ENCODE measurements at places on chromosomes 2 and 18.

- DNase-seq = no peak
Observed at GRCh38 chr2:27494284-27494943, 586 bp downstream of the FNDC4 start.

- DNase-seq = no peak
Observed at GRCh38 chr18:12543697-12544096, 114.2 kb downstream of the SPIRE1 start.

GRCh38 chr18:36187193-36187825, at the start of gene MOCOS:
MOCOS (plus strand) TSS chr18:36187497; CDS start chr18:36187540, 43 bp downstream.
- DNase-seq = peak; percentile 90

DNA sequence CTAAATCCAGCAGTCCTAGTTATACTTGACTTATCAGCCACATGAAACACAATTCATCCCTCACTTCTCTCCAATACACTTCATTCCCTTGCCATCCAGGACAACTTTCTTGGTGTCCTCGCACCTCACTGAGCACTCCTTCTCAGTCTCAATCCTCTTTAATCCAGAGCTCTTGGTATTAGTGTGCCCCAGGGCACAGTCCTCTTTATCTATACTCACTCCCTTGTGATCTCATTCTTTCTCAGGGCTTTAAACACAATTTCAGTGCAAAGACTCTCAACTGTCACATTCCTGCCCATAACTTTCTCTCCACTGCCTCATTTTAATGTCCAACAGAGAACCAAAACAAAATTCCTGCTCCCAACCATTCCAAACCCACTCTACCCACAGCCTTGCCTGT, 60.8 kb upstream of the SPOPL start:
- no peak for DNase-seq

DNA sequence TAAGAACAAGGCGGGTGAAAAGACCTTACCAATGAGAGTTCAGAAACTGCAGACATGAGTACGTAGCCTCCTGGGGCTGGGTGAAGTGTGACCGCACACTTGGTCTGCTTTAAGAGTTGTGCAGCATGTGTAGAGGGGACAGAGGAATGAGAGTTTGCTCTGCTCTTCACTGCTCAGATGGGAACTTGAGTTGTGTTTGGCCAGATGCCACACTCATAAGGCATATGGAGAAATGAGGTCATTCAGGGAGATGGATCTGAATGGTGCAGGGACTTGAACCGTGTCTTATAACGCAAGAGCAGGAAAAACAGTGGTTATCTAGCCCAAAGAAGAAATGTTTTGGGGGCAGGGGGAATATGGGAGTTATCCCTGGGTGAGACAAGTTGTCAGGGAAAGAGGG, 273.8 kb upstream of the LYPD1 start:
- no peak for DNase-seq

DNA sequence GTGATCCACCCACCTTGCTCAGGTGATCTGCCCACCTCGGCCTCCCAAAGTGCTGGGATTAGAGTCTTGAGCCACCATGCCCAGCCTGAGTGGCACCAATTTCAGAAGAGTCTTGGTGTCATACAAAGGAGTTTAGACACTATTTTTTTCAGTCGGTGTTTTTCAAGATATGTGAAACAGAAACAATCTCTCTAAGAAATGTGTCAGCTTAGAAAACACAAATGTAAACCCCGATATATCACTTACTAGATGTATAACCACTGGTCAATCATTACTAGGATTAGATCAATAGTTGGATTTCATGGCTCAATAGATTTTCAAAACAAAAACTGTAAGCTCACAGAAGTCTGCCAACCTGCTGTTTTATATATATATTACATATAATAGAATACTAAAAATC, 67.2 kb upstream of the FRZB start:
- DNase-seq = no peak

- no peak for DNase-seq
Observed at GRCh38 chr2:100818606-100819369, 1.2 kb upstream of the NPAS2 start.

DNA sequence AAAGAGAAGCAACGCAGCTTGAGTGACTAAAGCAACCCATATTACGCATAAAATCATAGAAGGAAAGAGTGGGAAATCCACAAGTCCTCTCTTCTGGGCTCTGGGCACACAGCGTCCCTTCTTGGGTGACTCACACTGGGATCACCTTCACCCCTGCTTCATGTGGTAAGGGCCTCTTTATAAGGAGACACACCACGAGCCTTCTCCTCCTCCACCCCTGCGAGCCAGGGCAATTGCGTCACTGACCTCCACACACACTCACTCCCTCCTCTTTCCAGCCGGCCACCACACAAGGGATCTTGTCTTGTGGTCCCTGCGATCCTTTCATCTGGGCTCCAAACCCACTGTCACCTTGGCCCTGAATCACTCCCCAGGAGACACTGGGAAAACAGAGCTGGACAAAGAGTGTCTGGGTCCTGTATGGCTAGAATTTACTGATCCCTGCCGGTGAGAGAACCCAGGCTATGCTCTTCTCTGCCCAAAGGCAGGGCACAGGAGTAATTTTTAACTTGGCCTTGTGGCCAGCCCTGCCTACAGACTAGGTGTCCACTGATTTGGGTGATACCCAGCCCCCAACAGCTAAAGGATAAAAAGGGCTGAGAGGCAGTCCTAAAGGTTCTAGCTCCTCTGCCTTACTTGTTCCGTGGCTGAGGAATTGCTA, 35.3 kb downstream of the NHEJ1 start:
- peak; percentile 73 for DNase-seq

- DNase-seq = no peak
Observed at GRCh38 chr2:71706836-71707235, 253.5 kb downstream of the DYSF start.

GRCh38 chr2:226466589-226466988, 333.0 kb downstream of the IRS1 start:
- no peak for DNase-seq

DNA sequence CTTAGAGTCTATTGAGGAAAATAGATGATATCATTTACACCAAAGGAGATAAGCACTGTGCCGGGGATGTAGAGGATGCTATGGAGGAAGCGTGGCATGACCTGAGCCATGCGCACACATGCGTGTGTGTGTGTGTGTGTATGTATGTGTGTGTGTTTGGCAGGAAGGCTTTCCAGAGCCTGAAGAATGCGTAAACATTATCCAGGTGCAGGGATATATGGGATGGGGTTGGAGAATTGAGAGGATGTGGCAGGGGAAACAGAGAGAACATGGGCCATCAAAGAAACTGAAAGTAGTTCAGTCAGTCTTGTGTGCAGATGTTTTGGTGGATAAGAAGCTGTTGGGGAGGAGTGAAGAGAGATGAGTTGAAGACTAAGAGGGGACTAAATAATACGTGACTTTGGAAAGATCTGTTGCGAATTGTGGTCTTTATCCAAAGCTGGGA, 9.3 kb upstream of the STAT1 start:
- DNase-seq = no peak

GRCh38 chr2:238445409-238446190, 18.9 kb downstream of the ASB1 start:
- DNase-seq = no peak

- peak; percentile 71 for DNase-seq
Observed at GRCh38 chr2:197198890-197199289, 111.7 kb downstream of the ANKRD44 start.

DNA sequence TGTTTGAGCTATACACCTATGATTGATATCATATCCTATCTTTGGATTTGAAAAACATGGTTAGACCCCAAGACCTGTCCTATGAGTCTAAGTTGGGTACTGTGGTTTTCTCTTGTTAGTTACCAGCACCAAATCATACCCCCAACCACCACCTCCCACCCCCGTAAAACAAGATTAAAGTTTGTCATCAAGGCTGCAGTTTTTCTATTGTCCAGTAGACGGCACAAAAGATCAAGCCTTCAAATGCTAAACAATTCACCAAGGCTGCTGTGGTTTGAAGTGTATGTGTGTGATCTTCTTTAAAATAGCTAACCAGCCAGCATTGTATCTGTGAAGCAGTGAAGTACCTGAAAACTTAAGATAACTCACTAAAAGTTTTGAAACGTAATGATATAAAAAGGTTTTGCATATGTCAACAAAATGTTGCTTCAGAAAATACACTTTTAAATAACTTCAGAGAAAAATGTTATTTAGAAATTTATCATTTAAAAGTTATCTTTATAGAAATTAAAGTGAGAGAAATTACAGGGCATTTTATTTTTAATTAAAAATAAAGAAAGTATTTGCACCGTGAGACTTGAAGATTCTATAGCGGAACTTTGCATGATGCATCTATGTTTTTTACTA, 5.8 kb upstream of the MEIS1 start:
- no peak for DNase-seq

- DNase-seq = no peak
Observed at GRCh38 chr2:16487686-16488085, 177.9 kb downstream of the CYRIA start.

- DNase-seq = no peak
Observed at GRCh38 chr2:99389946-99390345, 52.8 kb downstream of the EIF5B start.

- no peak for DNase-seq
Observed at GRCh38 chr2:130824492-130825061, 12.1 kb upstream of the ARHGEF4 start.

DNA sequence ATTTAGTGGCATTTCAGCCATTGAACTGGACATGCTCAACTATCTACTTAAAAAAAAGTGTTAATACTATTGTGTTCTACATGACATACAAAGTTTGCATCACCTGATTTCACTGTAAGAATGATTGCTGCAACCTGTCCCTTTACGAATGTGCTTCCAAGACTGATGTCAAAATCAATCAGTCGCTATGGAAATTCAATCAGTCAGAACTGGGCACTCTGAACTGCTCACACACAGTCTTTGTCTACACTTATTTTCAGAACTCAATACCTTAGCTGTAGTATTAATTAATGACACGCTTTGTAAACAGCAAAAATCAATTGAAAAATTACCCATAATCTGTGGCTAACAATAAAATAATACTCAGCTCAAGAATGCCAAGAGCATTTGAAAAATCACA, 70.3 kb upstream of the KLHL29 start:
- no peak for DNase-seq

GRCh38 chr2:154697418-154698252, 860 bp upstream of the KCNJ3 start:
- peak; percentile 58 for DNase-seq

DNA sequence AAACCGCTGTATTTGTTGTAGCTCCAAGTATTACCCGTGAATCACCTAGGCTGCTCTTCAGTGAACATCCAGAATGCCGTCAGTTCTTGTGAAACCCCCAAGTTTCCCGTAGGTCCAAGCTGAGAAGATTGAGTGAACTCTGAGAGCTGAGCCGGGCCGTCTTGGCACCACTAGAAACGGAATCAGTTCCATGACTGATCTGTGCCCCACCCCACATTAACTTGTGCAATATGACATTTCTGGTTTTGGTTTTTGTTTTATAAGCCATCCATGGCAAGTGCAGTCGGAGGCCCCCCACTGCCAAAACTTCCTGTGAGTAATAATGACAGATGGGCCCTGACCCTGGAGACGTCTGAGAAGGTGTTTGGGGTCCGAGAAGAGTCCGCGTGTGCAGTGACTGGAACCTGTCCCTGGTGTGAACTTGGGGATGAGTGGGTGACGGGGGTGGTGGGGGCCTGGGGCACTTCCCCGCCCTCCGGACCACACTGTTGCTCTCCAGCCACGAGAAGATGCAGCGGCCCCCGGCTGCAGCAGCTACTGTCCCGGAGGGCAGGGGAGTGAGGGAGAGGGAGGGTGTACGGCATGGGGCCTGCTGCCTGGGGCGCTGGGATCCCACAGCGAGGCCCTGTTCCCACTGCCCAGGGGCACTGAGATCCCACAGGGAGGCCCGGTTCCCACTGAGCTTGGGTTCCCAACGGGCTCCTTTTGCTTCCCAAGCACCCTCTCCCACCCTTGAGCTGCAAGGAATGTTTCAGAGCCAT, 26.5 kb downstream of the NFATC1 start:
- DNase-seq = no peak

- no peak for DNase-seq
Observed at GRCh38 chr2:198371921-198372543, 567.6 kb downstream of the PLCL1 start.

DNA sequence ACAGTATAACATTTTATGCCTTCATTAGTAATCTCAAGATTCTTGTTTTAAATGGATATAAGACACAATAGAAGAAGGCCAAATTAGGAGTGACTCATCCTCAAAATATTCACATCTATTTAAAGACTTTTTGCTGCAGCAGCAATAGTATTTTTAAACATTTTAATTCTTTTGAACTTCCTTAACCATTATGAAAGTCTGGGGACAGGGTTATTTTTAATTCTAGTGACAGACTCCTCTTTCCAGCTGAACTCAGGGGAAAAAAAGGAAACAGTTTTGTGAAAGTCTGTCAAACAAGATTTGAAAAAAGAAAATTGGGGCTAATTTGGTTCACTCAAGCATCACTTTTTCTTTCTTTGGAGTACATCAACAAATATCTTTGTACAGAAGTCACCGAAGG, 541.8 kb downstream of the NUP35 start:
- no peak for DNase-seq

DNA sequence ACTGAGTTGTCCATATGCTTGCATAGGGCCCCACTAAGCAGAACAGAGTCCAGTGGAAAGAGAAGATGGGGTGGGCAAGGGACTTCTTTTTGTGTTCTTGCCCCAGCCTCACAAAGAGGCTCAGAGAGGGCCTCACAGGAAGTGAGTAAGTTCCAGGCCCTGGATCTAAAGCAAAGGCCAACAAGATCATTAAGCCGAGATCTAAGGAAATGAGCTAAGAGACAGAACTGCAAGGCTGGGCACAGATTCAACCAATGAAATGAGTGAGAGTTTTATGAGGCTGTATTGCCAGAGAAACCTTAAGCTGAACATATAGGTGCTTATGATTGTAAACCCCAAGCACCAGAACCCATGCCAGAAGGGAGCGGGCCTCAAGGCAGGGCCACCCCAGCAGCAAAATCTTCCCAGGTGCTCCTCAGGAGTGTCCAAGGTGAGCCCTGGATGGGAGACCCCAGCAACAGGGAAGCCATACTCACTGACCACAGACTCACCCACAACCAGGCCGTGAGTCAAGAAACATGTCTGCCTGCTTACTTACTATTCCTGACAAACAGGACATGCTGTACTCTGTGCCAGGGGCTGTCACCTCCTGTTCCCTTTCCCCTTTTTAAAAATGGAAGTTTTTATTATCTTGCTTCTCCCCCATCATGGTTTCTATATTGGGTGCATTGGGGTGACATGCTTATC, 40.2 kb downstream of the SLC14A1 start:
- DNase-seq = no peak

DNA sequence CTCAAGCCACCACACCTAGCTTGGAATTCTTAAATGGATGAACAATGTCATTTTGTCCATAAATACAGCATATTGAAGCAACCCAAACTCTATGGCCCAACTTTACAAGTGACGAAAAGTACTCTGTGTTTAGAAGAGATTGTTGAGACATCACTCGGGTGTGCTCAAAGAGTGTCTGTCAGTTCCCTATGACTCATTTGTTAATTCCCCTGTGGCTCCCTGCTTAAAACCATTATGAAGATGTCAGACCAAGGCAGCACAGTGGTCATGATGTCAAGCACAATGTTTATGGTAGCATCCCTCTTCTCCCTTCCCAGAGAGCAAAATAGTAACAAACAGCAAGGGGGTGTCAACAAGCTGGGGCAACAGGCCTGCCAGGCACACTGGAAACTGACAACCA, 3.0 kb downstream of the LYG1 start:
- no peak for DNase-seq

- DNase-seq = no peak
Observed at GRCh38 chr2:181780657-181781056, 100.3 kb upstream of the NEUROD1 start.

GRCh38 chr2:134301099-134301927, 47.4 kb downstream of the MGAT5 start:
- DNase-seq = no peak

Measured in Right ventricle myocardium inferior (tissue), 1 donor.